ENCODE measurements at places on chromosomes 13 and 19.

- no peak for DNase-seq
Measured at GRCh38 chr13:23254506-23254905, 73.7 kb downstream of the SGCG start.

- no peak for DNase-seq
Measured at GRCh38 chr19:49853852-49854377, 3.0 kb downstream of the PTOV1 start.

DNA sequence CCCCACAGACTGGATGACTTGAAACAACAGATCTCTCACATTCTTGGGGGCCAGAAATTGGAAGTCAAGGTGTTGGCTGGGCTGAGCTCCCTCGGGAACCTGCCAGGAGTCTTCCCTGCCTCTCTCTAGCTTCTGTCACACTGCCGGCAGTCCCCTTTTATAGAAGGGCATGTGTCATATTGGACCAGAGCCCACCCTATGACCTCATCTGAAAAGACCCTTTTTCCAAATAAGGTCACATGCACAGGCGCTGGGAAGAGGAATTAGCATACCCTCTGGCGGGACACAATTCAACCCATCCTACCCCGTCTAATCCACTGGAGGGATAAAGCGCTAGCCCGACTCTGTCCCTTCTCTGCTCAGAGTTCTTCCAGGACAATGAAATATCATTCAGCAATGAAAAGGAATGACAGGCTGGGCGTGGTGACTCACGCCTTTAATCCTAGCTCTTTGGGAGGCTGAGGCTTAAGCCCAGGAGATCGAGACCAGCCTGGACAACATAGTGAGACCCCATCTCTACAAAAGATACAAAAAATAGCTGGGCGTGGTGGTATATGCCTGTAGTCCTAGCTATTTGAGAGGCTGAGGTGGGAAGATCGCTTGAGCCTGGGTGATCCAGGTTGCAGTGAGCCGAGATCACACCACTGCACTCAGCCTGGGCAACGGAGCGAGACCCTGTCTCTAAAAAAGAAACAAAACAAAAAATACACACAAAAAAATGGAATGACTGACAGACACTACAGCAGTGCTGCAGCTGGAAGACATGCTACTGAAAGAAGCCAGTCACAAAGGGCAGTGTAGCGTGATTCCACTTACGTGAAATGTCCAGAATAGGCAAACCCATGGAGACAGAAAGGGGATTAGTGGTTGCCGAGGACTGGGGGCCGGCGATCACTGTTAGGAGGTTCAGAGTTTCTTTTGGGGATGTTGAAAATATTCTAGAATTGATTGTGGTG is 28.5 kb downstream of the MEIS3 start:
- no peak for DNase-seq

DNA sequence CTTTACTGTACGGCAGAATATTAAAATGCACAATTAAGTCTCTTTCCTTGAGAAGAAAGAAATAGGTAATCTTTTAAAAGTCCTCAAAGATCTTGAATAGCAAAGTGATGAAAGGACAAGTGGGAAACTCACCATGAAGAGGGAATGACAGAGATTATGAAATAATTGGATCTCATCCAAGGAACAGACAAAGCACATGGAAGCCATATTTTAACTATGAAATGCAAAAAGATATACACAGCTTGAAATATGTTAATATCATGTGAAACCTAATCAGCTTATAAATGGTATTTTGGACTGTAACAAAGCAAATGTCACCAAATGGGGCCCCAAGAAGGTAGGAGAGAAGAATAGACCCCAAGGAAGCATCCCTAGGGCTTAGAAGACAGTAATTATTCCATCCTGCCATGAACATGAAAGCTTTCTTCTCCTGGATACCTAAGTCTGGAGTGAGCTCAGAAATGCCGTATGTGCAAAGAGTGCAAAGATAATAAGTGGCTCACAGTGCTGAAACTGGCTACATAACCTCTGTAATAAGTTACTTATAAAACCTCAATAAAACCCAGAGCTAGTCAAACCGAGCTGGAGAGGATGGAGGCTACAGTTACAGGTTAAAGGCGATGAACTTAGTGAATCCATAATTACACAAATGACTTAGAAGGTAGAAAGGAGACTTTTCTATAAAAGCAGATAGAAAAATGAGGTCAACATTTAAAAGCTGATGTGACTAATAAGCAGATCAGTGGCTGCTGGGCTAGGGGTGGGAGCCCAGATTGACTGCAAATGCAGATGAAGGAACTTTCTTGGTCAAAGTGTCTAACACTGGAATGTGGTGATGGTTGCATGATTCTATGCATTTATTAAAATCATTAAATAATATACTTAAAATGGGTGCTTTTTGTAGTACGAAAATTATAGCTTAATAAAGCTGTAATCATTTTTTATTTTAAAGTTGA is 34.4 kb downstream of the DCLK1 start:
- DNase-seq = no peak

GRCh38 chr13:27266917-27267316 is 3.7 kb upstream of the RASL11A start:
- DNase-seq = no peak

DNA sequence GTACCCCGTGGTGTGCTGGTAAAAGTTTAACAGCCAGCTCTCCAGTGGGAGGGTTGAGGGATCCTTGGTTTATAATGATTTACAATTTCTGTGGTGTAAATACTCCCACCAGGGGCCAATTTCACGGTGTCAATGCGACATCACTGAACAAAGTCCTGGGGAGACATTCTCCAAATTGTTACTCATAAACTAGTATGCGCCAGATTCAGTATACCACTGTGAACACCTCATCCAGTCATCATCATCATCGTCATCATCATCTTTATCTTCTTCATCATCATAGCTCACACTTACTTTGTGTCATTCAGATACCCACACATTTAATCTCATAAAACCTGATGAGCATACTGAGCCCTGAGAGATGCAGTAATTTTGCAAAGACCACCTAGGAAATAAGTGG is 17.2 kb upstream of the TNFSF14 start:
- no peak for DNase-seq

DNA sequence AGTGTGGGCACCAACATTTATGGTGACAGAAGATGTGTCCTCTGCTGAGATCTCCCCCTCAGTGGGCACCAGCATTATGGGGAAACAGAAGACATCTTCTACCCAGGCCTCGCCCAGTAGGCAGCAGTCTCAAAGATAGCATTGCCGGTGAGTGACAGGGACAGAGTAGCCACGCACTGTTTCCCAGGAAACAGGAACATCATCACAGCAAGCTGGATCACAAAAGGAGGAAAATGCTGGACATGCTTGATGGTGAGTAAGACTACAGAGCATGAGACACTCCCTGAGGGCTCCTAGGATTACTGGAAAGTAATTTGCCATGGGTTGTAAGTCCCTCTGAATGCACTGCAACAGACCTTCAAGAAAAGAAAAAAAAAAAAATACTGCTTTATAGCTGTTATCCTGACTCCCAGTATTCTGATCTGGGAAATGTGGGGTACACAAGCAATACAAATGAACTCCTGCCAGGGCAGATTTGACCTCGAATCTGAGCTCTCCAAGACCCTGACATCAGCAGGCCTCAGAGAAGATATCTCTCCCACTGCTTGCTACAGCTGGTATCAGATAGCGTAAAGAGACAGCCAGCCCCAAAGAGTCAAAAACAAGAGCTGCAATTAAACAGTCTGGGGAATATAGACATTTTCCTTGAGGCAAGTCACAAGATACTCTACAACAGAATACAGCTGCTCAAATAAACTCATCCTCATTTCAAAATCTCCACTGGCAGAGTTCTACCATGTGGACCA is 180.4 kb downstream of the RBM26 start:
- DNase-seq = no peak

DNA sequence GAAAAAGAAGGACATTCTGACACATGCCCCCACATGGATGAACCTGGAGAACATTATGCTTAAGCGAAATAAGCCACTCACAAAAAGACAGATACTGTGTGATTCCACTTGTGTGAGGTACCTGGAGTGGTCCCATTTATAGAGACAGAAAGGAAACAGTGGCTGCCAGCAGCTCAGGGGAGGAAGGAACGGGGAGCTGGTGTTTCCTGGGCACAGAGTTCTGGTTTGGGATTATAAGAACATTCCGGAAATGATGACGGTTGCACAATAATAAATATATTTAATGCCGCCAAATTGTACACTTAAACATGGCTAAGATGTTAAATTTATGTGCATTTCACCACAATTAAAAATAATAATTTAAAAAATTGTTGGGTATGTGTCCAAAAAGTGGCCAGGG is 33.0 kb downstream of the SERP2 start:
- DNase-seq = no peak

GRCh38 chr19:44570984-44571684 is 41.7 kb upstream of the CEACAM20 start:
- DNase-seq = peak; percentile 13

- DNase-seq = no peak
Measured at GRCh38 chr13:35724446-35724845, 248.0 kb upstream of the MAB21L1 start.

- no peak for DNase-seq
Measured at GRCh38 chr19:39308531-39309304, 11.9 kb downstream of the LRFN1 start.

GRCh38 chr13:26656919-26657318 is 99.4 kb downstream of the WASF3 start:
- no peak for DNase-seq

DNA sequence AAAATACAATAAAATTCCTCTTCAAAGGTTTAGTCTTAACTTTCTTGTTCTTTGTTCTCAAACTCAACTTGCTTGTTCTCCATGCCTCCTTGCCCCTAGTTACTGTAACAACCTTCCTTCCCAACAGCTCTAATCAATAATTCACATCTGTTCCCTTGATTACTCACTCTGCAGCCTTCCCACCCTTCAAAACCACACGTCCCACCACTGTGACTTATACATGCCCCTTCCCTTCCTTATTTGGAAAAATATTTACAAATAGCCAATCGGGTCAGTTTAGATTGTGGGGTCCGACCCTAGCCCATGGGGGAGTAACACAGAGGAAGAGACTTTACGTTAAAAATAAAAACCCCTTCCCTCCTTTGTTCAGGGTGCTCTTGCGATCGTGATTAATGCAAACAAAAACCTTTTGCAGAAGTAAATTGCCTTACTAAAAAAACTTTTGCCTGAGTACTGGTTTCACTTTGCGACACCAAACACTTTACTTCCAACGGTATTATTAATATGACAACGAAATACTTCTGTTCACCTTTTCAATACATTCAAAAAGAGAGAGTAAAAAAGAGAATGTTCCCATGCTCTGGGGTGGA is 512 bp upstream of the ZNF93 start:
- DNase-seq = no peak

GRCh38 chr19:48741129-48741999 is 954 bp upstream of the RASIP1 start:
- no peak for DNase-seq

DNA sequence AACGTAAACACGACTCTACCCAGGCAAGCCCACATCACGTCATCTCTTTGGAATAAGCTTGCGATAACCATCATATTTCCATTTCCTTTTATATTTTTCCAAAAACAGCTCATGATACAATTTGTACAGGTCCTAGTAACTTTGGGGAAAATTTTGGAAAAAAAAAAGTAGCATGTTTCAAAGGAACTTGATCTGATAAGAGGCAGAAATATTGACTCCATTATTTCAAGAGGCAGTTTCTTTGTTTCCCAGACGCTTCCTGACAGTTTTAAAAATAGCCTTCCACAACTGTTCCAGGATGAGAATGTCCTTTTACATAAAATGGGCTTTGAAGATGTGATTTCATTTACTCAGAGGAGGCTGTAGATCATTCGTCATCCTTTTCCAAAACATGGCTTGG is 23.1 kb downstream of the KLF2 start:
- no peak for DNase-seq

DNA sequence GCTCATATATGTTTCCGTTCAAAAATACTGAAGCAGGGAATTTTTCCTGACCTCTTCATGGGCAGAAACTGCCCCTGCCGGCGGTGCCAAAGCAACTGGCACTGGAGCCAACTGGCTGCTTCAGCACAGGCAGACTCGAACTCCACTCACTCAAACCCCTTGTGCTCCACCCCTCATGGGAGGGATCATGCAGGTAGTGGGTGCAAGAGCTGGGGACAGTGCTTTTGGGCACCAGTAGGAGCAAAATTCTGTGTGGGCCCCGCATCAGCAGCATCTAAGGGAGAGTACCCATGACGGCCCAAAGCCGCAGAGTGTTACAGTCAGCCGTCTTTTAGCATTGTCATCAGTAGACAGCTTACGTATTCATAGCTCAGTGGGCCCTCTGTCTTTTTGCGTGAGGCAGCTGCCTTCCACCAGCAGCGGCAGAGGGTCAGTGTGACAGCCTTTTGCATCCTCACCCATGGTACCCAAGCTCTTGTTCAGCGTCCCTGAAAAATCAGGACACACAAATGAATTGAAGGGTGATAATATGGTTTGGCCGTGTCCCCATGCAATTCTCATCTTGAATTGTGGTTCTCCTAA is 393.8 kb downstream of the SLITRK6 start:
- DNase-seq = no peak

GRCh38 chr19:43447655-43448054 is 17.8 kb downstream of the LYPD3 start:
- no peak for DNase-seq

DNA sequence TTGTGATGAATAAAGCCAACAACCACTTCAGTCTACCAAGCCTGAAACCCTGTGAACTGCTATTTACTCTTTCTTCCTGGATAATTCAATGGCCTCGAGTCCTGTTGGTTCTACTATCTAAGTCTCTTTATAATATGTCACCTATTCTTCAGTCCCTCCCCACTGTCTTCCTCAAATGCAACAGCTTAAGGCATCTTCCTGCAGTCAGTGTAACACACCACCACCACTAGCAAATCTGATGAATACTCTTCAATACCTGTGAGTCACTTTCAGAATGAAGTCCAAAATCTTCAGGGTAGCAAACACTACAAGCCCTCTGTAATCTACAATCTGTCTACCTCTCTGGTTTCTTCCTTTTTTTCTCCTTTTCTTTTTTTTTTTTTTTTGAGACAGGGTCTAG is 32.9 kb downstream of the ZDHHC20 start:
- no peak for DNase-seq

DNA sequence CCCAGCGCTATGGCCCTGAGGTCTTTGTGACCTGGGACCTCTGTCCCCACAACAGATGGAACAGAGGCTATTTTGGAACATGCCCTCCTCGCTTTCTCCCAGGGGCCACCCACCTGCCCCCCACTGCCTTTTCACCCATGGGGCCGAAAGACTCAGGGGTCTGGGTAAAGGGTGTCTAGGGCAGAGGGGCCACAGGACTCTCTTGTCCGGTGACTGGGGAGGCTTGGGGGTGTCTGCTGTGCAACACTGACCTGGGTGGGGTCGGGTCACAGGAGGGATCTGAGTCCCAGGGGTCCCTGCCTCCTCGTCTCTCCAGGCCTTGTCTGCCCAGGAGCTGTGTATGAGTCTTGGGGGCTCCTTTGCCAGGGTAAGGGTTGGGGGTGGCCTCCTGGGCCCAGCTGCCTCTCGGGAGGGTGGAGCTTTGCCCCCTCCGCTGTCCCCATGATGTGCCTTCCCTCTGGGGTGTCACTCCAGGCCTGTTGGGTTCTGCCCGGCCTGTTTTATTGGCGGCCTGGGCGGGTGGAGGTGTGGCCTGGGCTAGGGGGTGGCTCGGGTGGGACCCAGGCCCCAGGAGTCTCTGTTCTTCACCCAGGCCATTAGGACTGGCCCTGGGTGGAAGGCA is 2.1 kb downstream of the ARID3A start:
- DNase-seq = no peak

GRCh38 chr19:16094360-16095070 is 17.2 kb upstream of the RAB8A start:
- no peak for DNase-seq
